ENCODE measurements at places on chromosomes 1 and 21.

DNA sequence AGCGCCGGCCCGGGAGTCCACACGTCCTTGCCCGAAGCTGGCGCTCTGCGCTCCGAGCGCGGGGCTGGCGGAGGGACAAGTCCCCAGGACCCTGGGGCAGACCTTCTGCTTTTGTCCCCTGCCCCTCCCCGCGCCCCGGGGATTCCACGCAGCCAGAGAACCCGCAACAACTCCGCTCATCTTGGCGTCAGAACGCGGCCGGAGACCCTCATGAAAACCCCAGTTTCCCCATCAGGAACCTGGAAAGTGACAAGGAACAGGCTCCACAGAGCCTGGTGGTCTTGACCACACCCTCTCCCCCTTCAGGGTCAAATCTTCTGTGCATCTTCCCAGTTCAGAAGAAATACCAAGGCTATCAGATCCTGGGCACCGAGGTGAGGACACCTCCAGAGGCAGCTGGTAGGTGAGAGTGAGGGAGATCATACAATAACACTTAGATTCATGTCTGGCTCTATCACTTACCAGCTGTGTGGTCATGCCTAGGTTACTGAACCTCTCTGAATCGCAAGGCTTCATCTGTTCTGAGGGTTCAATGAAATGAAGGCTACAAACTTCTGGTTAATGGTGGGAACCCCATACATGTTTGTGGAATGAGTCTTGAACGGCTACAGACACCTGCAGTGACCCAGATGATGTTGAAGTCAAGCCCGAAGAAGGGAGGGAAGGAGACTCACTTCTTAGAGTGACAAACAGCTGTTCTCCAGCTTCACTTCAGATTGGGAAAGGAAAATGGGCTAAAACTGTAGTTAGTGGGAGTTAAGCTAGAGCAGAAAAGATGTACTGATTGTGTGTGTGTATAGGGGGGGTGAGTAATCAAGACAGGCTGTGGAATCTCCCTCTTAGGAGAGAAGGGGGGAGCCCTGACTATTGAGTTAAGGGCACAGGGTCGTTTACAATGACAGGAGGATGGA, 555 bp upstream of the RSPO1 start:
- no peak for DNase-seq

DNA sequence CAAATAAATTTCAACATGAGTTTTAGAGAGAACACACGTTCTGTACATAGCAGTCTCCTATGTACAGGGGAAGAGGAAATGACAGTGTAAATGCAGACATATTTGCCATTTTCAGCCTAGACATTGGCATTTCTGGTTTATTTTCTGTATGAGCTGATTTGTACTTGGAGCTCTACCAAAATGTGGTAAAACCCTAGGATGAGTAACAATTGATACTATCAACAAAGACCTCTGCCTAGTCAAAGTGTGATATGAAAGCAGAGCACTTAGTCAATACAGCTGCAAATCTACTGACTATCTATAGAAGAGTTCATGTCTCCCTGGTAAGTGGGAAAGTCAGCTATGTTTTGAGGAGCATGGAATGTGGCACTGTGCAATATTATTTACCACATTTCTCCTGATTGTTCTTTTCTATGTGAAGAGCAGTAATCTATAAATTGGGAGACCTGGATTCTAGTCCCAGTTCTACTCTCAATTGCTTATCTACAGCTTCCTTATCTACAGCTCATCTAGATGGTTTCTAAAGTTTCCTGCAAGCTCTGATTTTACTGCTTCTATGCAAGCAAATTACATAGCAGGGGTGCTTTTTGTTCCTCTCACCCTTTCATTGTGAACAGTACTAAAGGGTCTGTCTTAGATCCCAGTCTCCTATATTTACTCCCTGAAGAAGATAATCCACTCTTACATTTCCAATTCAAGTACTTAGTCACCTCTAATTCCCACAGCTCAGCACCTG, 334.2 kb downstream of the NTNG1 start:
- DNase-seq = peak; percentile 37

GRCh38 chr1:226643177-226643576, 94.6 kb downstream of the STUM start:
- DNase-seq = peak; percentile 13

GRCh38 chr1:115630342-115630741, 11.4 kb upstream of the VANGL1 start:
- no peak for DNase-seq

- DNase-seq = no peak
Measured at GRCh38 chr1:60540141-60540540, 466.6 kb upstream of the C1orf87 start.
